ENCODE measurements at places on chromosomes 11 and 22.

DNA sequence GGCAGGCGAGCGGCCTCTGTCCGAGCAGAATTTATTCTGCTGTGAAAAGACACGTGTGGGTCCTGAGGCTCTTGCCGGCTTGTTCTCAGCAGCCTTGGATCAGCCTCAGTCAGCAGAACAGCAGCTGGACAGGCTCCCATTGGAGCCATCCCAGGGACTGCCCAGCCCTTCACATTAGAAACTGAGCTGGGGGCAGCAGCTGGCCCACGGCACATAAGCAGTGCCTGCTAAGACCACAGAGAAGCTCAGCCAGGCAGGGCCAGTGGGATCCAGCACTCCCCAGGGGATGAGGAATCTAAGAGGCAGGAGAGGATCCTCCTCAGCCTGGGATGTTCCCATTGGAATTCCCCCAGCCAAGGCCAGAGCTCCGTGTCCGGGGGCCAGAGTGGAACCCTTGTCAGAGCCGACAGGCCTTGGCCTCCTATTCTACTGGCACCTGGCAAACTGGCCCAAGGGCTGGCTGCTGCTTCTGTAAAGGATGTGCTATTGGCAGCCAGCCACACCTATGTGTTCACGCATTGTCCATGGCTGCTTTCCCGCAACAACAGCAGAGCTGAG, 18.2 kb downstream of the RTN4R start:
- DNase-seq = no peak

- no peak for DNase-seq
Observed at GRCh38 chr11:74468058-74468457, 709 bp upstream of the KCNE3 start.

DNA sequence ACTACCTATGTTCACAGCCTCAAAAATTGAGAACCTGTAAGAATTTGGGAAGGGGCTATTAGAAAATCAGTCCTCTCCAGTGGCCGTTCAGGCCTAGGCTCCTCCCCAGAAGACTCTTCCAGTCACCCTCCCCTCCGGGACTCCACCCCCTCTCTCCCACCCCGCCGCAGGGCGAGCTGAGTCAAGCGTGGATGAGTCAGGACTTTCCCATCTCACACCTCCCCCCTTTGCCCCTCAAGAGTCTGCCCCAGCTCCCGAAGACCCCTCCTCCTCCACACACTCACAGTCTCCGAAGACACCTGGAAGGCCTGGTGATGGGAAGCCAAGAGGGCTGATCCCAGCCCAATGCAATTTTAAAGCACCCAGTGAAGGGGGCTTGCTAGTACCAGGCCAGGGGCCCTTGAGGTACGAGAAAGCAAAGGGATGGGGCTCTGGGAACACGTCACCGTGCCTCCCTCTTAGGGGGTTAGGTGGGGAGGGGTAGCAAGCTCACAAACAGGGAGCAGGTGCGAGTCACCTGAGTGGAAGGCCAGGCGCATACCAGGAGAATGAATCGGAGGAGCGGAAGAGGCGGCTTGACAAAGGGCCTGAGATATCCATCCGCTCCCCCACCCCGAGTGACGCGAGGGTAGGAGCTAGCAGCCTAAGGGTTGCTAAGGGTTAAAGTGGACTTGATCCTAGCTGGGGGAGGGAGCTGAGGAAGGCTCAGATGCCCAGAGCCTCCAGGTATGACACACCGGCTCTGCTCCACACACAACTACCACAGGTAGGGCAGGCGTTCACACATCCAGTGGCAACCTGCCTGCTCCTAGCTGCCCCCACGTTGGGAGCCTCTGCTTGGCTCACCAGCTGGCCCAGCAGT, 13.6 kb downstream of the BCL9L start:
- DNase-seq = no peak

- DNase-seq = no peak
Observed at GRCh38 chr11:84215672-84216071, 929.5 kb upstream of the CCDC90B start.

- no peak for DNase-seq
Observed at GRCh38 chr11:11786771-11787170, 55.0 kb upstream of the USP47 start.

All from stimulated activated CD4-positive, alpha-beta T cell treated with anti-CD3 and anti-CD28 coated beads, TNF-alpha, amount 100 ng/mL, for 4 hours (primary cell).